ENCODE measurements at places on chromosomes 16 and 17.

DNA sequence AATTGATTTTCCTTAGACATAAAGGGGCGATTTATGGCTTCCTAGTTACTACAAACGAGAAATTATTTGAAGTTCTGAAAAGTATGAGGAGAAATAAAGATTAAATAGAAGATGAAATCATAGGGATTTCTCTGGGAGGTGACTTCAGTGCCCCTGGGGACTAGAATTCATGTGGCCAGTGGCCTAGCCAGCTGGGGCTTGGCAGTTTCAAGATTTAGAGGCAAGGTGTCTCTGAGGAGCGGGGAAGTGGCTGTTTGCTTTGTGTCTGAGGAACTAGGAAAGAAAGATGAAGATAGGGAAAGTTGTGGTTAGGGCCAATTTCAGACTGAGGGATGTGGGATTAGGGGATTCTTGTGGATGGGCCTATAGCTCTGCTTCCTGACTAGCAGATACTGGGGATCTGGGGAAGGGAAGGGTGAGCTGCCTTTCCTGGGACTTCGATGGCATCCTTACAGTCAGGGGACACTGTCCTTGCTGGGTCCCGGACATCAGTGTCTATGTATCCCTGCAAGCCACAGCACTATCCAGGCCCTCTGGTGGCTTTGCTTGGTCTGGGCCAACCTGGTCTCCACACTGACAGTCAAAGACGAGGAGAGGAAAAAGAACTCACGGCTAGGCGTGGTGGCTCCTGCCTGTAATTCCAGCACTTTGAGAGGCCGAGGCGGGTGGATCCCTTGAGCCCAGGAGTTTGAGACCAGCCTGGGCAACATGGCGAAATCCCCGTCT, 22.4 kb upstream of the MEOX1 start:
- DNase-seq = no peak

DNA sequence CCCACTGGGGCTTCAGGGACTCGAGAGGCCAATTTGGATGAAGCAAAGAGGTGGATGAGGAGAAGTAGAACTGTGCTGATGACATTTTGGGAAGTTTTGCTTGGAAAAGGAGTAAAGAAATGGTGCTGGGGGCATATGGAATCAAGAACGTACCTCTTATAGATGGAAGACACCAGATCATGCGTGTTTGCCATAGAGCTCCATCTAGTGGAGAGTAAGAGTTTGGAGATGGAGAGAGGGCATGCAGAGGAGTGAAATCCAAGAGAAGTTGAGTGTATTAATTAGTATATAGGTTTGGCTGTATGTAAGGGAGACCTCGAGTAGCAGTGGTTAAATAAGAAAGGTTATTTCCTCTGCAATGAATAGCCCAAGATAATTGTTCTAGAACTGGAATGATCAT, 56.0 kb downstream of the SHISA6 start:
- no peak for DNase-seq

DNA sequence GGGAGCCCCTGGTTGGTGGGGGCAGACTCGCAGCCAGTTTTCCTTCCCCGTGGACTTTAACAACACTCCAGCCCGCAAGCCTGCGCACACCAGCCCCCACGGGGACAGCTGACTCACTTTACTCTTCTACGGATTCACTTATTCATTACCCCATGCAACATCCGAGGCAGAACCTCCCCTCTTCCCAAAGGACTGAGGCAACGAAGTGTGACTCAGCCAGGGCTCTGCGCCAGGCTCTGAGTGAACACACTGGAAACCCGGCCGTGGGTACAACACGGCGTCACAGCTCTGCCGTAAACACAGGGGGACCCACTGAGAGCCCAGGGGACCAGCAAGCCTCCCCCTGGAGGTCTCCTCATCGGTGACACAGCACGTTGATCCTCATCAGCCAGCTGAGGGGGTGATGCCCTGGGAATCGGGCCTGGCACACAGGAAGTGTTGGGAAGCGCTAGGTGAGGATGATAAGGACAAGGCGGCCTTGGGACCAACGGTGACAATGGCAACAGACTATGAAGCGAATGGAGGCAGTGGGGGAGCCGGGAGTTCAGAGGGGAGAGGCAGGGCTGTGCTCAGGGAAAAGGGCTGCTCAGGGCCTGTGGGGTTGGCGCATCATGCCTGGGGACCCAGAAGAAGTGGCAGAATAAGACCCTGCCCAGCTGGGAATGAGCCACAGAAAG, 14.6 kb downstream of the COTL1 start:
- peak; percentile 87 for DNase-seq

DNA sequence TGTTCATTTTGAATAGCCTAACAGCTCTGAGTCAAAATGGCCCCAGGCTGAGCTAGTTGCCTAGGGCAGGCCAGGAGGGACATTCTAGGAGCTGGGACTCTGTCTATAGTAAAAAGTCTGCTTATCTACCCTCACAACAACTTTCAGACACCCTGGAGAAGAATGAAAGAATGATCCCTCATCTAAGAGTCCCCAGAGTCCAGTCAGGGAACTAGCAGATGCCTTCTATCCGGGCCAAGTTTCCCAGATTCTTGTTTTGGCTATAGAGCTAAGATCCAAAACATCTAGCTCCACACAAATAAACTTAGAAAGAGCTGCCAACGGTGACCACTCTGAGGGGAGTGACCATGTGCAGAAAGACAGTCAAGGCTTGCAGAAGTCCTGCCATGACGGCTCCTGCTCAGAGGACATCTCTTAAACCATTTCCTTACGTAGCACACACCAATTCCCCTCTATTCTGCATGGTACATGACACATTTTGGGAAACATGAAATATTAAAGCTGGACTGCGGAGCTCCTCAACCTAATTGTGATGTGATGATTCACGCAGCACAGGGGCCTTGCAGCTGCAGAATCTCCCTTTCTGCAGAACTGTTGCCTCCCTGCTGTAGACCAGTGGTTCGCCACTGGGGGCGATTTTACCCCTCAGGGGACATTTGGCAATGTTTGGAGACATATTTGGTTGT, 24.2 kb downstream of the FAM20A start:
- peak; percentile 52 for DNase-seq

GRCh38 chr16:47065766-47066688, 77.7 kb downstream of the NETO2 start:
- DNase-seq = no peak

DNA sequence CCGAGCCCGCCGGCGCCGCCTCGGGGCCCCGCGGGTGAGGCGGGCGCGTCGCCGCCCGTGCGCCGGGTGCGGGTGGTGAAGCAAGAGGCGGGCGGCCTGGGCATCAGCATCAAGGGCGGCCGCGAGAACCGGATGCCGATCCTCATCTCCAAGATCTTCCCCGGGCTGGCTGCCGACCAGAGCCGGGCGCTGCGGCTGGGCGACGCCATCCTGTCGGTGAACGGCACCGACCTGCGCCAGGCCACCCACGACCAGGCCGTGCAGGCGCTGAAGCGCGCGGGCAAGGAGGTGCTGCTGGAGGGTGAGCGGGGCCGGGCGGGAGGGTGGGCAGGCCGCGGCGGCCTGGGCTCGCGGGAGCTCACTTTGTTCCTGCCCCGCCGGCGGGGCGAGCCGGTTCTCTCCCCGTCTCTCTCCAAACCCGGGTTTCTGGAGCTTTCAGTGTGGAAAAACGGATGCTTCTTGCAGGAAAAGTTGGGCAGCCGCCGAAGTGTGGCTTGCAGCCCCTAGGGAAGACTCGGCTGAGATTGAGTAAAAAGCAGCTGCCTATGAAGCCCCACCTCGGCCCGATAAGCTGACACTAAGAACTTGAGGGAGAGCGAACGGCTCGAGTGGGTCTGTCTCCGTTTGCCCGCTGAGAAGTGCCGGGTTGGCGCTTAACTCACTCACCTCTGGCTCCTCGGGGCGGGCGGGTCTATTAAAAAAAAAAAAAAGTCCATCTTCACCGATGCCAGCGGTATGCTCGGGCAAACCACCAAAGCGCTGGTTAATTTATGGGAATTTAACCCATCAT, 677 bp downstream of the SNTB2 start:
- peak; percentile 72 for DNase-seq

GRCh38 chr17:75074532-75074931, 13.2 kb upstream of the SLC16A5 start:
- no peak for DNase-seq

- DNase-seq = no peak
These were observed 186.2 kb downstream of the CYLD start for GRCh38 chr16:50928065-50928464.

GRCh38 chr17:7079581-7080455, at the start of gene CLEC10A:
TSS of gene CLEC10A (minus strand) at chr17:7080251. CDS start at chr17:7078812, 1,439 bp downstream.
- DNase-seq = no peak

- no peak for DNase-seq
These were observed 5.8 kb downstream of the IRX3 start for GRCh38 chr16:54280751-54281150.

DNA sequence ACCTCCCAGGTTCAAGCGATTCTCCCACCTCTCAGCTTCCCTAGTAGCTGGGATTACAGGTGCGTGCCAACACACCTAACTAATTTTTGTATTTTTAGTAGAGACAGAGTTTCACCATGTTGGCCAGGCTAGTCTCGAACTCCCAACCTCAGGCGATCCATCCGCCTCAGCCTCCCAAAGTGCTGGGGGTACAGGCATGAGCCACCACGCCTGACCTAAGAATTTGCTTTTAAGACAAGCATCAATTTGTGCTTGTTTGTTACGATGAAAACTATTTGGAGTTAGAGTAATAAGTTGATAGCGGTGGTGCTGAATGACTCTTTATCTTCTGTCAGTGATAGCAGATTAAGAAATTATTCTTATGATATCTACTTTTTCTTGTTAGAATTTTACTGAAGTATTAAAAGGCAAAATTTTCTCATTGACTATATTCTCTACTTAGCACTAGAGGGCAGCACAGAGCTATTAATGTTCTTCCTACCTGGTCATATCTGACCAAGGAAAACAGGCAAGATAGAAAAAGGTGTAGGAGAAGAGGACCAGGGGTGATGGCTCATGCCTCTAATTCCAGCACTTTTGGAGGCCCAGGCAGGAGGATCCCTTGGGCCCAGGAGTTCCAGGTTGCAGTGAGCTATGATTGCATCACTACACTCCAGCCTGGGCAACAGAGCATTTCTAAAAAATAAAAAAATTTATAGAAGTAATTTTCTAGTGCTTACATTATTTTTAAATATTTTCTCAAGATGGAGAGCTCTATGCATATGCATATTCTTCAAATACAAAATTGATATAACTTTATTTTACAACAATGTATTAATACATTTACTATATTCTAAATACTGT, 24.5 kb downstream of the STXBP4 start:
- no peak for DNase-seq

DNA sequence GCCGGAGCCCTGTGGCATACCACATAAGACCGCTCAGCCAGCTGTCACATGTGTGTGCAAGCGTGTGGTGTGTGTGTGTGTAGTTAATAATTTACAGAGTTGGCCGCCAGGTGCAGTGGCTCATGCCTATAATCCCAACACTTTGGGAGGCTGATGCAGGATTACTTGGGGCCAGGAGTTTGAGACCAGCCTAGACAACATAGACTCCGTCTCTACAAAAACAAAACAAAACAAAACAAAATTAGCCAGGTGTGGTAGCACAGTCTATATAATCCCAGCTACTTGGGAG, 20.4 kb downstream of the SOCS1 start:
- no peak for DNase-seq

DNA sequence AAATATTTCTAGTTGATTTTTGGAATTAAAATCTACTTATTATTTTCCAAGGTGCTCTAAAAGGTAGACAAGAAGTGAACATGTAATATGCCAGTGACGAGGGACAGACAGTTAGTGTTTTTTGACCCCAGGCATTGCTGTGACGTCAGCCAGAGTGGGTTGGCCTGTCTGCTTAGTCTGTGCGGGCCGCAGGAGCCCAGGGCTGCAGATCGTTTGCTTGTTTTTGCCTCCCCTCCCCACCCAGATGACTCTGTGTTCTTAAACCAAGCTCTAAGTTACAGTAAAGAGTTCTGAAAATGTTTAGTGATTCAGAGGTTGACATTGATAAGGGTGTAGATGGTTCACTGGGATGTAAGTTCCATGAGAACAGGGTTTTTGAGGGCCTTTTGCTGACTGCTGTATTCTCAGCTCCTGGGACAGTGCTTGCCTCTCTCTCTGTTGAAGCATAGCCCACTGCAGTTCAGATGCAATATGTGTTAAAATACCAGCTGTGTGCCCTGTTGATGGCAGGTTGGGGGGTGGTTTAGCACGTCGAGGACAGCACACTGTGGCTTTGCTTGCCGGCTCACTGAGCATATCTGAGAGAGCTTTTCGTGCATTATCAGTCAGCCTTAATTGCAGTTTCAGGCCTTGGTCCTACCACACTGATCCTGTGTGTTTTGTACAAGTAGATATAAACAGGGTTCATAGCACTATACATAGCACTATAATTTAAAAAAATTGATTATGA, 64.8 kb downstream of the SEC14L1 start:
- no peak for DNase-seq

DNA sequence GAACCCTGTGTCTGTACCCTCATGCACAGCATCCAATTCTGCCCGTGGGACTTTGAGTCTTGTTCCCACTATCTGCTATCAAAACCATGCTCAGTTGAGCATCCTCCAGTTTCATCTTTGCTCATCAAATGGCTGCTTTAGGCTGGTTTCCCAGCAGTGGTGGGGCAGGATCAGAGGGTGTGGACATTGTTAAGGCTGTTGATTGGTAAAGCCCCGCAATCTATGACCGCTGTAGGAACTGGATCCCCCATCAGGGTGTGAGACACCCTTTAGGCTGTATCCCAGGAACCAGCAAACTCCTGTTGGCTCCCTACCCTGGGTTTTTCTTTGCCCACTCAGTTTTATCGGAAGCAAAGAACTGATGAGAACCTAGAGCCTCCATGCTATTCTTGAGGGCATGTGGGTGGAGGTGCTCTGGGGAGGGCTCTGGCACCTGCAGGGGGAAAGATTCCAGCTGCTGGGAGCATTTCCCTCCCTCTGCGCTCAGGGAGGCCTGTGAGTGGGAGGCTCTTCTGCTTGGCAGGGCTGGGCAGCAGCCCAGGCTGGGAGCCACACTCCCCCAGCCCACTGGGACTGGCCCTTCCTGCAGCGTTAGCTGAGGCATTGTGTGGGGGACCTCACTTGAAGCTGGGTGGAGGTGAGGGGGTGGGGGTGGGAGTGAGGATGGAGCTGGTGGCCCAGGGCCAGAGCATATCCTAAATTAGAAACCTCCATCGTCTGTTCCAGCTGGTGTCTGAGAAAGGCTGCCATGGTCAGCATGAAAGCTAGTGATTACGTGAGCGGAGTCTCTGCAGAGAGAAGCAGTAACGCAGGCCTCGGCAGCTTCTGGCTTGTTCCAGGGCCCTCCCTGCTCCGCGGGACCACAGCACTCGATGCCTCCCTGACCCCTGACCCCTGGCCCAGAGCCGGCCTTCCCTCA, 160.6 kb downstream of the IRF8 start:
- peak; percentile 81 for DNase-seq

- DNase-seq = peak; percentile 21
These were observed 60.6 kb downstream of the BEAN1 start for GRCh38 chr16:66487580-66488275.

- DNase-seq = no peak
These were observed 18.1 kb upstream of the SHCBP1 start for GRCh38 chr16:46638947-46639925.

DNA sequence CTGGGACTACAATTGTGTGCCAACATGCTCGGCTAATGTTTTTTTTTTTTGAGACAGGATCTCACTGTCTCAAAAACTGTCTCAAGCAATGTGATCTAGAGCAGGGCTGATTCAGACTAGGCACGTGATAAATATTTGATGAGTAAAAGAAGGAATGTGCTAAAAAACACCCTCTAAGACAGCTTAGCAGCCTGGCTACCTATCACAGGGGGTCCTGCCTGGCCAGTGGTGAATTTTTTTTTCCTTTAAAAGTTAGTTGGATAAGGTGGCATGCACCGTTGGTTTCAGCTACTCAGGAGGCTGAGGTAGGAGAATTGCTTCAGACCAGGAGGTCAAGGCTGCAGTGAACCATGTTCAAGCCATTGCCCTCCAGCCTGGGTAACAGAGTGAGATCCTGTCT, 14.8 kb upstream of the GPATCH8 start:
- DNase-seq = no peak

GRCh38 chr17:73785958-73786743, 141.9 kb upstream of the SDK2 start:
- no peak for DNase-seq
